Thoracic aorta endothelial cell (primary cell): ENCODE measurements at places on chromosomes 11 and 22. TPM values are rescaled to one million over a fixed set of nuclear protein-coding genes. Genes with fewer than 3 reads are reported as not detected.

HINFP gene
- 19.8 and 21.8 TPM in 2 replicates for total RNA-seq

TEX54 gene
- total RNA-seq, result not detected in 2 replicates

APOA5 gene
- total RNA-seq, result not detected in 2 replicates

PNPLA5 gene
- not detected in 2 replicates for total RNA-seq

MS4A14 gene
- not detected in 2 replicates for total RNA-seq

ART5 gene
- total RNA-seq, result 0.07 TPM in 1 of 2 replicates, not detected in the other

SNX32 gene
- total RNA-seq, result 0.13 and 0.86 TPM in 2 replicates

RASSF10 gene
- under 0.01 and 0.22 TPM in 2 replicates for total RNA-seq

SEC14L6 gene
- 0.29 TPM in 1 of 2 replicates, not detected in the other for total RNA-seq

DGKZ gene
- total RNA-seq, result 70.3 and 81.0 TPM in 2 replicates

FOLR3 gene
- total RNA-seq, result not detected in 2 replicates

ANKK1 gene
- total RNA-seq, result under 0.01 and 0.07 TPM in 2 replicates

MDK gene
- 50.0 and 60.6 TPM in 2 replicates for total RNA-seq

ARHGAP8 gene
- not detected in 2 replicates for total RNA-seq

ABCC8 gene
- not detected in 2 replicates for total RNA-seq

KIRREL3 gene
- not detected in 2 replicates for total RNA-seq

TRIM29 gene
- total RNA-seq, result not detected in 2 replicates

HEPN1 gene
- 0.13 TPM in 1 of 2 replicates, not detected in the other for total RNA-seq

TMEM109 gene
- 94.9 and 113 TPM in 2 replicates for total RNA-seq

OR5A1 gene
- total RNA-seq, result not detected in 2 replicates

CEND1 gene
- 0.53 and 1.4 TPM in 2 replicates for total RNA-seq

CUL5 gene
- total RNA-seq, result 63.8 and 65.5 TPM in 2 replicates

OPCML gene
- not detected in 2 replicates for total RNA-seq

OR8D4 gene
- total RNA-seq, result under 0.01 TPM in 1 of 2 replicates, not detected in the other

MS4A3 gene
- not detected in 2 replicates for total RNA-seq

RIMBP3C gene
- not detected in 2 replicates for total RNA-seq

SOX10 gene
- total RNA-seq, result not detected in 2 replicates
